Sigmoid colon (tissue), 7 donors: ENCODE measurements at places on chromosomes 4 and X.
A peak's percentile ranks its signal among the peaks of the same experiment; 100 is the strongest.

GRCh38 chrX:72125331-72126047, 6.2 kb downstream of the RTL5 start:
- peaks cover 37% of the 10 kb centered on the region for H3K4me1 ChIP-seq
- no peaks in the 10 kb centered on the region for H3K27me3 ChIP-seq
- no peaks in the 10 kb centered on the region for H3K36me3 ChIP-seq
- peak overlapping the region; percentile 79 for H3K27ac ChIP-seq
- no peak for DNase-seq

DNA sequence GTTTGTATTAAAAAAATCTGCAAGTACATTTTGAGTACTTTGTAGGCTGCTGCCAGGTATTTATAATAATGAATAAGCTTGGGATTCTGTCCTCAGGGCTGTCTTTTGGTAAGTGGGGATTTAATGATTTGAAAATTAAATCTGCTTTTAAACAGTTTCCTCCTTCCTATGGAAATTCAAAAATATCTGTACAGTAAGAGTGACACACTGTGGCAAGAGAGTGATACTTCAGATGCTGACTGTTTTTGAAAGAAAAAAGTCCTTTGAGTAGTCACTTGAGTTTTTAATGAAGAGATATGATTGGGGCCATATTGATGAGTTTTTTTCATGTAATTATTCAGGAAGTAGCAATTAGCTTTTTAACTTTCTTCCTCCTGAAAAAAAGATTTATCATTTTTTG, 49.2 kb downstream of the SMARCAD1 start:
- H3K4me1 ChIP-seq, result no peaks in the 10 kb centered on the region
- no peaks in the 10 kb centered on the region for H3K27me3 ChIP-seq
- H3K4me3 ChIP-seq, result no peak overlapping the region

- no peaks in the 10 kb centered on the region for H3K27me3 ChIP-seq
- DNase-seq, result no peak
- H3K4me3 ChIP-seq, result no peak overlapping the region
- no peak overlapping the region for H3K27ac ChIP-seq
- H3K4me1 ChIP-seq, result no peaks in the 10 kb centered on the region
These were observed 1240.7 kb downstream of the C4orf33 start for GRCh38 chr4:130336585-130337217.

- no peaks in the 10 kb centered on the region for H3K4me1 ChIP-seq
- peaks cover 12% of the 10 kb centered on the region for H3K27me3 ChIP-seq
- no peak overlapping the region for H3K27ac ChIP-seq
- H3K36me3 ChIP-seq, result no peaks in the 10 kb centered on the region
These were observed 1.1 kb upstream of the RASSF6 start for GRCh38 chr4:73621357-73621756.

DNA sequence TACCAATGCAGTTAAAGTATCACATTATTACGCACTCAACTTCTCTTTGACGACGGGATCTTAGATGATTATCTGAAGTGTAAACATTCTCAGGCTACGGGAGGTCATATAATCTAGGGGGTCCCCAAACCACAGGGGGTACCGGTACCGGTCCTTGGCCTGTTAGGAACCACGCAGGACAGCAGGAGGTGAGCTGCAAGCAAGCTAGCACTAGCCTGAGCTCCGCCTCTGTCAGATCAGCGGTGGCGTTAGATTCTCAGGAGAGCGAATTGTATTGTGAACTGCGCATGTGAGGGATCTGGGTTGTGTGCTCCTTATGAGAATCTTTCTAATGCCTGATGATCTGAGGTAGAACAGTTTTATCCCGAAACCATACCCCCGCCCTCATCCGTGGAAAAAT, 20.6 kb upstream of the PRR27 start:
- no peaks in the 10 kb centered on the region for H3K4me1 ChIP-seq
- no peak overlapping the region for H3K27ac ChIP-seq
- no peaks in the 10 kb centered on the region for H3K27me3 ChIP-seq
- no peaks in the 10 kb centered on the region for H3K36me3 ChIP-seq
- H3K4me3 ChIP-seq, result no peak overlapping the region
- DNase-seq, result no peak

DNA sequence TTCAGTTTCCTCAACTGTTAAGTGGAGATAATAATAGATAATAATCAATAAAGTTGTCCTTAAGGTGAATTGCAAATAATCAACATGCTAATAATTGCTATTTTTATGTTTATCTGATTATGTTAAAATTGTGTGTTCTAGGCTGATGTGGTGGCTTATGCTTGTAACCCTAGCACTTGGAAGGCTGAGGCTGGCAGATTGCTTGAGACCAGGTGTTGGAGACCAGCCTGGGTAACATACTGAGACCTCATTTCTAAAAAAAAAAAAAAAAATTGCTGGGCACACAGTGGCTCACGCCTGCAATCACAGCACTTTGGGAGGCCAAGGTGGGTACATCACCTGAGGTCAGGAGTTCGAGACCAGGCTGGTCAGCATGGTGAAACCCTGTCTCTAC, 175.2 kb downstream of the GC start:
- no peaks in the 10 kb centered on the region for H3K27me3 ChIP-seq
- no peak overlapping the region for H3K27ac ChIP-seq
- no peak for DNase-seq
- H3K4me1 ChIP-seq, result no peaks in the 10 kb centered on the region

DNA sequence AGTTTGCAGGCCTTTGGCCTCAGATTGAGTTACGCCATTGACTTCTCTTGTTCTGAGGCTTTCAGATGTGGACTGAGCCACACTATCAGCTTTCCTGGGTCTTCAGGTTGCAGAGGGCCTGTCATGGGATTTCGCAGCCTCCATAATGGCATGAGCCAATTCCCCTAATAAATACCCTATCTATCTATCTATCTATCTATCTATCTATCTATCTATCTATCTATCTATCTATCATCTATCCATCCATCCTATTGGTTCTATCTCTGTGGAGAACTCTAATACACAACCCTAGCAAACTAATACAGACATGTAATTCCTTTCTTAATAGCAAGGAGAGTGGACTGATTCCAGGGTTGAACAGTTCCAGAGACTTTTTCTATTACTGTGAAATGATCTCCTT, 9.5 kb upstream of the STIM2 start:
- no peak overlapping the region for H3K4me3 ChIP-seq
- H3K36me3 ChIP-seq, result no peaks in the 10 kb centered on the region
- H3K27ac ChIP-seq, result no peak overlapping the region
- DNase-seq, result no peak
- H3K27me3 ChIP-seq, result no peaks in the 10 kb centered on the region
- no peaks in the 10 kb centered on the region for H3K4me1 ChIP-seq

DNA sequence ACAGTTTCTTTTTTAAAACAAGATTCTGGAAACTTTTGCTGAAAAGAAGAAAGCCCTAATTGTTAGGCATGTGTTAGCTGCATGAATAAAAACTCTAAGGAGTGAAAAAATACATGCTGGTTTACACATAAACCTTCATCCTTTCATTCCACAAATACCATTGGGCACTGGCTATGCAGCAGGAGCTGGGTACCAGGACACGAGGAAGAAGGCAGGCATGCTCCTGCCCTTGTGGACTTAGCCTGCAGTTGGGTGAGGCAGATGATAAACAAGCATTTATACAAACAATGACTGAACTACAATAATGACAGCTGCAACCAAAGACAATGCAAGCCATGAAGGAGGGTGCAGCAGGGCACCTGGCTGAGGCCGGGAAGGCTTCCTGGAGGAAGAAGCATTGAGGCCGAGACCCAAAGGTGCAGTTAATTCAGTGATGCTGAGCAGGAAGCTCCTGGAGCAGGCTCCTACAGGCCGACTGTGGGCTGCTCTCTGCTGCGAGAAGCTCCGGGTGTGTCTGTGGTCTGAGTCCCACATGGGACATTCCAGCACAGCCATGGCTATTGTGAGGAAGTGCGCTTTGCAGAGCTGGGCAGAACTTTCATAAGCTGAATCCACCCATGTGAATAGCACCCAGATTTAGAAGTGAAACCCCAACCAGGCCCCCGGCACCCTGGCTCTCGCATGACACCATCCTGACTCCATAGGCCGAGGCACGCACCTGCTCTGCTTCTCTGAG, 44.0 kb upstream of the MXD4 start:
- H3K4me3 ChIP-seq, result no peak overlapping the region
- no peaks in the 10 kb centered on the region for H3K4me1 ChIP-seq
- no peak for DNase-seq
- H3K36me3 ChIP-seq, result no peaks in the 10 kb centered on the region

DNA sequence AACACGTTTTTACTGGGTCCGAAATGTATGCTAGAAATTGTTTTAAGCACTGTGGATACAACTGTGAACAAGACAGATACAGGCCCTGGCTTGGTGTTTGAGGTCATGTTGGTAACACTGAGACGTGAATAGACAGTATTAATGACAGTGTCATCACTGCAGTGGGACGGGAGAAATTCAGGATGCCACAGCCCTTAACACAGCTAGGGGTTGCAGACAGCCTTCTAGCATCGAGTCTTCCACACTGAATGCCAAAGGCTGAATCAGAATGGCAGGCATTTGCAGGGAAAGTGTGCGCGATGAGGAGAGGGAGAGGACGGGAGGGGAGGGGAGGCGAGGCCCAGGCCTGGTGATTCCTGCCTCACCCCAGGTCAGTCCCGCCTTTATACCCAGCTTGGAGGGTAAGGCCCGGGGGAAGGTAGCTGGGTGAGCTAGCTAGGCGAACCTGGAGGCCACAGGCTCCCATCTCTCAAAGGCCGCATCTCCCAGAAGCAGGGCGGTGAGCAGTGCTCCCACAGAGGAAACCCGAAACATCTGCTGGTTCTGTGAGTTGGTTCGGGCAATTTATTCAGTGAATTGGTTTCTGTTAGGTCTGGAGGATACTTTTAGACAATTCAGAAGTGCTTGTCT, 44.1 kb upstream of the CLDN24 start:
- DNase-seq, result no peak
- H3K36me3 ChIP-seq, result no peaks in the 10 kb centered on the region
- no peak overlapping the region for H3K4me3 ChIP-seq
- no peak overlapping the region for H3K27ac ChIP-seq
- H3K4me1 ChIP-seq, result no peaks in the 10 kb centered on the region

DNA sequence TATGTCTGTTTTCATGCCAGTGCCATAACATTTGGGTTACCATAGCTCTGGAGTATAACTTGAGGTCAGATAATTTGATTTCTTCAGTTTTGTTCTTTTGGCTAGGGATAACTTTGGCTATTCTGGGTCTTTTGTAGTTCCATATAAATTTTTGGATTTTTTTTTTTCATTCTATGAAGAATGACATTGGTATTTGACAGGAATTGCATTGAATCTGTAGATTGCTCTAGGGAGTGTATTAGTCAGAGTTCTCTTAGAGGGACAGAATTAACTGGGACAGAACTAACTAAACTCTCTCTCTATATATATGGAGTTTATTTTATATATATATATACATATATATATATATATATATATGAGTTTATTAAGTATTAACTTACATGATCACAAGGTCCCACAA, 32.2 kb upstream of the SLIT2 start:
- no peak overlapping the region for H3K4me3 ChIP-seq
- no peak overlapping the region for H3K27ac ChIP-seq
- H3K36me3 ChIP-seq, result no peaks in the 10 kb centered on the region
- H3K4me1 ChIP-seq, result no peaks in the 10 kb centered on the region
- no peak for DNase-seq

GRCh38 chr4:124431653-124432192, 280.8 kb downstream of the ANKRD50 start:
- no peaks in the 10 kb centered on the region for H3K27me3 ChIP-seq
- H3K4me3 ChIP-seq, result no peak overlapping the region
- H3K36me3 ChIP-seq, result no peaks in the 10 kb centered on the region
- DNase-seq, result no peak
- no peaks in the 10 kb centered on the region for H3K4me1 ChIP-seq

- H3K4me3 ChIP-seq, result no peak overlapping the region
- H3K27me3 ChIP-seq, result no peaks in the 10 kb centered on the region
- H3K36me3 ChIP-seq, result no peaks in the 10 kb centered on the region
These were observed 71.6 kb downstream of the FAM53A start for GRCh38 chr4:1612278-1613098.

- no peak for DNase-seq
- H3K27ac ChIP-seq, result no peak overlapping the region
- no peaks in the 10 kb centered on the region for H3K4me1 ChIP-seq
- H3K36me3 ChIP-seq, result no peaks in the 10 kb centered on the region
These were observed 201.5 kb upstream of the FAM241A start for GRCh38 chr4:111943796-111944203.

- H3K4me3 ChIP-seq, result no peak overlapping the region
- H3K36me3 ChIP-seq, result no peaks in the 10 kb centered on the region
- H3K27me3 ChIP-seq, result no peaks in the 10 kb centered on the region
- no peak for DNase-seq
- no peaks in the 10 kb centered on the region for H3K4me1 ChIP-seq
These were observed 181.8 kb upstream of the MAOA start for GRCh38 chrX:43474321-43474720.

DNA sequence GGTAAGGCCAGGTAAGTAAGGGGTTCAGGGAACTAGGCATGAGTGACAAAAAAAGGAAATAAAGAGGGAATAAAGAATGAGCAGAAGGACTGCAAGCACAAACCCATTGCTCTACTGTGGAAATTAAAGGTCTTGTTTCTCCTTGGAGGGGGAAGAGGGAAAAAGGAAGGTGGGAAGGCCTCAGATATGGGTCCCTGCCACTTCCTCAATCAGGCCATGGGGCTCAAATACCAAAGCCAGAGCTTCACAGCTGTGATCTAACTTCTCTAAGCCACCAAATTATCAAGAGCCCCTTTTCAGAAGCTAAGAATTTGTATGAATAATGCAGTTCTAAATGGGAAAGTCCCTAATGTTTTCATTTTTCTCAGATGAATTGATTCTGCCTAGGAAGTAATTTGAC, 4.7 kb downstream of the USP51 start:
- no peak for DNase-seq
- no peaks in the 10 kb centered on the region for H3K27me3 ChIP-seq
- no peak overlapping the region for H3K27ac ChIP-seq
- H3K36me3 ChIP-seq, result no peaks in the 10 kb centered on the region
- no peak overlapping the region for H3K4me3 ChIP-seq
- no peaks in the 10 kb centered on the region for H3K4me1 ChIP-seq

DNA sequence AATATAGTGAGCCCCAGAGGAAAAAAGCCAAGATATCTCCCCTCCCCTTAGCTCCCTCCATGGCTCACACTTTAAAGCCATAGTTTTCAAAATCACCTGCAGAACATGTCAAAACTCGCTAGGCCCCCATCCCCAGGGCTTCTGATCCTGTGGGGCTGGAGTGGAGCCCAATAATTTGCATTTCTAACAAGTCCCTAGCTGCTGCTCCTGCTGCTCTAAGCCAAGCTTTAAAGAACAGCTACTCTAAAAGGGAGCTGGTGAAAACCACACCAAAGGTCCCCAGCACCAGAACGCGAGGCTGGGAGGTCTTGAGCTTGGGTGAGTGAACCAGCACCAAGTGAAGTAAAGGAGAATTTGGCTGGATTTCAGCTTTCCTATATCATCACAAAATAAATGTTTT, 237.1 kb downstream of the ZNF674 start:
- no peak overlapping the region for H3K27ac ChIP-seq
- DNase-seq, result no peak
- H3K36me3 ChIP-seq, result no peaks in the 10 kb centered on the region

GRCh38 chr4:53489279-53489889, 101.9 kb downstream of the LNX1 start:
- H3K4me1 ChIP-seq, result no peaks in the 10 kb centered on the region
- H3K36me3 ChIP-seq, result no peaks in the 10 kb centered on the region
- no peaks in the 10 kb centered on the region for H3K27me3 ChIP-seq
- H3K4me3 ChIP-seq, result no peak overlapping the region

- DNase-seq, result no peak
- no peaks in the 10 kb centered on the region for H3K27me3 ChIP-seq
- H3K4me1 ChIP-seq, result no peaks in the 10 kb centered on the region
- H3K4me3 ChIP-seq, result no peak overlapping the region
These were observed 140.9 kb downstream of the MAPK10 start for GRCh38 chr4:86218746-86219473.
